ENCODE measurements at places on chromosomes 1 and 21.

- DNase-seq = no peak
Measured at GRCh38 chr1:176539018-176539417, 76.0 kb downstream of the PAPPA2 start.

GRCh38 chr1:22408230-22408629, 43.4 kb upstream of the ZBTB40 start:
- no peak for DNase-seq

DNA sequence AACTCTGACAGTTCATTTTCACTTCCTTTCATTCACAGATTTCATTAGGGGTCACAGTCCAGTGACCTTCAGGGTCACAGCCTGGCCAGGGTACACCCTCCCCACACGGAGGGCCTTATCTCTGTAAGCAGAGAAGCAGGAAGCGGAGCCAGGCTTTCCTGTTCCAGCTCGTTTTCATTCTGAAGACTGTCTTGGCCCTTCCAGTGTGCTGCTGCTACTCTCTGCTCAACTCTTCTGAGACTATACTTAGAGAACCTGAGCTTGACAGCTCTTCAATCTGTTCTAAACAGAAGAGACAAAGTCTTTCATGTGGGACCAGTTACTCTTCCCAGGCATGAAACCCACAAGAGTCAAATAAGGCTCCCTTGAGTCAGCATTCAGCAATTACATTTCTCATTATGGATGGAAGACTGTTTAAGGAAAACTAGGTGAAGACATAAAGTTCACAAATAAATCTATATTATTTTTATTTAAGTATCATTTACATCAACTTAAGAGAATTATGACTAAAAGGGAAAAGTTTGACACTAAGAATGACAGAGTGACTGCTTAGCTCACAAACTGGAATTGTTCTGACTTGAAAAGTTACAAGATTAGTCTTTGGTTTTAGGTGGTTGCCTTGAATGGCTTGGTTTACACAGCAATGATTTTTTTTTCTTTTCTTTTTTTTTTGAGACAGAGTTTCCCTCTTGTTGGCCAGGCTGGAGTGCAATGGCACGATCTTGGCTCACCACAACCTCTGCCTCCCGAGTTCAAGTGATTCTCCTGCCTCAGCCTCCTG, 4.8 kb upstream of the TDRD10 start:
- no peak for DNase-seq

- DNase-seq = no peak
Measured at GRCh38 chr1:167298325-167298724, 77.6 kb downstream of the POU2F1 start.

Measured in Caco-2 (cell line).